ENCODE measurements at places on chromosomes 6 and 20. TPM values are rescaled to one million over a fixed set of nuclear protein-coding genes. Genes with fewer than 3 reads are reported as not detected.

CALHM4 gene
- 0.33 TPM for total RNA-seq

PPIL6 gene
- 0.57 TPM for total RNA-seq

UST gene
- under 0.01 TPM for total RNA-seq

TRIM40 gene
- total RNA-seq: not detected

ESF1 gene
- 11.6 TPM for total RNA-seq

SLC22A2 gene
- not detected for total RNA-seq

PRL gene
- total RNA-seq: not detected

PAK5 gene
- total RNA-seq: not detected

GMNN gene
- 28.7 TPM for total RNA-seq

ENPP4 gene
- total RNA-seq: 8.0 TPM

LY86 gene
- total RNA-seq: not detected

OPRM1 gene
- not detected for total RNA-seq

ENPP3 gene
- total RNA-seq: 0.65 TPM

MLIP gene
- 18.7 TPM for total RNA-seq

IP6K3 gene
- not detected for total RNA-seq

BPIFA3 gene
- not detected for total RNA-seq

ELOVL2 gene
- total RNA-seq: not detected

BPI gene
- total RNA-seq: not detected

CST2 gene
- total RNA-seq: not detected

TAPBP gene
- 163 TPM for total RNA-seq

DOK5 gene
- 0.98 TPM for total RNA-seq

RFX6 gene
- not detected for total RNA-seq

FAM162B gene
- total RNA-seq: 0.33 TPM

OR2H2 gene
- not detected for total RNA-seq

BMP6 gene
- 246 TPM for total RNA-seq

KCNK16 gene
- total RNA-seq: not detected

BMP7 gene
- total RNA-seq: not detected

SAPCD1 gene
- not detected for total RNA-seq

RNF144B gene
- 75.1 TPM for total RNA-seq

BTN1A1 gene
- total RNA-seq: not detected

LINC00237 gene
- not detected for total RNA-seq

CD40 gene
- 11.9 TPM for total RNA-seq

SLC35B2 gene
- 76.8 TPM for total RNA-seq

STMND1 gene
- total RNA-seq: not detected
